ENCODE measurements at places on chromosomes 12 and 14. TPM values are rescaled to one million over a fixed set of nuclear protein-coding genes. Genes with fewer than 3 reads are reported as not detected.
A peak's percentile ranks its signal among the peaks of the same experiment; 100 is the strongest.

DNA sequence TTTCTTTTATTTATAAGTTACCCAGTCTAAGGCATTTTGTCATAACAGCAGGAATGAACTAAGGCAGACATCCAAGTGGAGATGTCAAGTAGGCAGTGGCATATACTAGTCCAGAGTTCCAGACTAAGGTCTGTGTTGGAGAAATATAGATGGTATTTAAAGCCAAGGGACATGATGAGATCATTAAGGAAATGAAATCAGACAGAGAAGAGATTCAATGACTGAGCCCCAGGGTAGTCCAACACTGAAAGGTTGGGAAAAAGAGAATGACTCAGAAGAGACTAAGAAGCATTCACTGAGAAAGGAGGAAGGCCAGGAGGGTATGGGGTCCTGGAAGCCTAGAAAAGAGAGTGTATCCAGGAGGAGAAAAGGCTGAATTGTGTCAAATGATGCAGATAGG, 442.2 kb upstream of the CCDC196 start:
- DNase-seq, result no peak

DNA sequence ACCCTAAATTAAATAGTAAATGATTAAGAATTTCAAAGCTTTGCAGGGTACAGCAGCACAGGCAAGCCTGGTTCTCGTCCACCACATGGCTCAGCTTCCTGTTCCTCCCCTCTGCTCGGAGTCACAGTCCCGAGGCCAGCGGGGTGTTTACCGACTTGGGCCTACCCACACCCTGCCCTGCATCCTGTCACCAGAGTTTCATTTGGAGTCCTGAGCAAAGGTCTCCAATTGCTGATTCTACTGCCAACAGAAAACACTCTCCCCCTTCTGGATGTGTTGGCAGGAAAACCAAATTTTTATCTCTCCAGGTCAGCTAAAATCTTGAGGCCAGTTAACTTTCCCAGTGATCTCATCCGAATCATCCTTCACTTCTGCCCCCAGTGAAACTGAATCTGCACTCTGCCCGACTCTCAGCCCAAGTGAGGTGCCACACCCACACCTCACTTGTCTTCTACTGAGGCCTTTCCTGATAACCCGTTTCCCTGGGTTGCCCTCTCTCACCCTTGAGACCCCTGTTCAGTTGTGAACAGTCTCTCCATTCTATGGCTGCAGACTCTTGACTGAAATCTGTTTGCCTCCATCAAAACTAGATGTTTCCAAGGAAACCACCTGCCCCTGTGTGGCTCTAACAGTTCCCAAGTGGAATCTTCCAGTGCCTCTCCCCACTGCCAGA, 71.2 kb downstream of the VCPKMT start:
- DNase-seq, result peak; percentile 27

GRCh38 chr12:65477721-65478120, 199.2 kb downstream of the MSRB3 start:
- DNase-seq, result no peak

The MED13L gene
- total RNA-seq, result 329 TPM

The A2M gene
- total RNA-seq, result 2,674 TPM

- DNase-seq, result no peak
Observed at GRCh38 chr12:29572938-29573337, 75.5 kb upstream of the OVCH1 start.

Measured in lung (tissue), 17 donors.